ENCODE measurements at places on chromosomes 12 and 14. TPM values are rescaled to one million over a fixed set of nuclear protein-coding genes. Genes with fewer than 3 reads are reported as not detected.

DNA sequence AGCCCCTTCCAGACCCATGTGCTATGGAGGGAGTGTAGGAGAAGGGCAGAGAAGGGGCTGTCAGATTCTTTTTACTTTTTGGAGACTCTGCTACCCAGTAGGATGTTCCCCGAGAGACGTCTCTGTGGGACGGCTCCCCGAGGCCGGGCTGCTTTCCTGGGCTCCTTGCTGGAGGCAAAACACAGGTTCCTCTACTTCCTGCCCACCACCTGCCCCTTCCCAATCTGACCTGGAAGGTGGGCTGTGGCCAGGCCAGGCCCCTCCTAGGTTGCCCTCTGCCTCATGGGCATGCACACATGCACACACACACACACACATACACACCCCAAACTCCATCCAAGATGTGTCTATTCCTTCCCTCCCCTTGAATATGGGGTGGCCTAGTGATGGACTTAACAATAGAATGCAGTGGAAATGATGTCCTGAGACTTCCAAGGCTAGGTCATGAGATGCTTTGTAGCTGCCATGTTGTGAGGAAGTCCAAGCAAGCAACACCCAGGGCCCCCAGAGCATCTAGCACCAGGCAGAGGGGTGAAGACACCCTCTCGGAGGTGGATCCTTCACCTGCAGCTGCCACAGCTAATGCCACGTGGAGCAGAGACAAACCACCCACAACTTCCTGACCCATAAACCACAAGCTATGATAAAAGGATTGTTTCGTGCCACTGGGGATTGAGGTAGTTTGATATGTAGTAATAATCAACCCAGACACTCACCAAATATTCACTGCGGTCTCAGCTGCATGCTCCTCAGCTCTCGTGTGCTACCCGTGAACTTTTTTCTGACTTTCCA lies 1.6 kb upstream of the ASB2 start:
- DNase-seq = peak; percentile 60

GRCh38 chr14:95475540-95476240 lies 40.8 kb downstream of the SYNE3 start:
- no peak for DNase-seq

DNA sequence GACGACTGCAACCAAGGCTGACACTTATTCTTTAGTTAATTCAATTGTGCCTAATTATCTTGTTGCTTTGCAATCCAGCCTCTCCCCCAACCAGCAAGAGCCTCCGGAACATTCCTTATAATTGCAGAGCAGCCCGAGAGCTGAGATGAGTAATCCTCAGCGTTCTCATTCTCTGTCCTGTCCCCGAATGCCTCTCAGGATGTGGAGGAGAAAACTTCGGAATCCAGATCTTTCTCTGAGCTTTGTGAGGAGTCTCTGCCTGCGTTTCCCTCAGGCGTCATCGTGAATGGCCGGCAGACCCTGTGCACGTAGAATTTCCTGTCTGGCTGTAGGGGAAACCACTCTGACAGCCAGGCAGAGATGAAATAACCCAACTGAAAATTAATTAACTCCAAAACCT lies 160.5 kb upstream of the DIO3 start:
- no peak for DNase-seq

DNA sequence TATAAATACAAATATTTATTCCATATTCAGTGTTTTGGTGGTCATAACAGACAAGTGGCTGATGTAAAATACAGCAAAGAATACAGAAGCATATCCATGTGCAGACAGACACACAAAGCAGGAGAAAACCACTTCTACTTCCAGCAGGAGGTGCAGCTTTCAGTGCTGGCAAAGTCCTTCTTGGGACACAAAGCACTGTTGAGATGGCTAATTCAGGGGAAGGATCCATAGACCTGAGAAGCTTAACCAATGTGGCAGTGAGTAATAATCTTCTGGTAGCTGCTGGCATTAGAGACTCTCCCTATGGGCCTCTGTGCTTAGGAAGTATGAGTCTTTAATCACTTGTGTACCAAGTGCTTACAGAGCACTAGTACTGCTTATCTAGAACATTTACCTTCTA lies 26.8 kb downstream of the AMN1 start:
- peak; percentile 11 for DNase-seq

DNA sequence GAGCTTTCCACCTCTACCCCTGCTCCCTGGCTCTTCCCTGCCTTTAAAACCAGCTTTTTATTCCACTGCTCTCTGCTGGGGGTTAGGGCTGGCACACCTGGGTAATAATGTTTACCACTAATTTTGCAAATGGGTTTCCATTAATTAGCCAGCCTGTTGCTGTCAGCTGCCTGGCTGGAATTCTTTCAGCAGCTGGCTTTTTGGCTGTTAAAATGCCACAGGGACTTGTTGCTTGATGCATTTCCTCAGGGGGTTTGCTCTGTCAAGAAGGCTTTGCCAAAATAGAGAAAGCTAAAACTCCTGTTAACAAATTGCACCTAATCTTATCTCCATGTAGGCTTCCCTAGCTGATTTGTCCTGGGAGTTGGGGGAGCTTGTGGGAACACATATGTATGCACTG lies 51.8 kb upstream of the PSMC1 start:
- no peak for DNase-seq

DNA sequence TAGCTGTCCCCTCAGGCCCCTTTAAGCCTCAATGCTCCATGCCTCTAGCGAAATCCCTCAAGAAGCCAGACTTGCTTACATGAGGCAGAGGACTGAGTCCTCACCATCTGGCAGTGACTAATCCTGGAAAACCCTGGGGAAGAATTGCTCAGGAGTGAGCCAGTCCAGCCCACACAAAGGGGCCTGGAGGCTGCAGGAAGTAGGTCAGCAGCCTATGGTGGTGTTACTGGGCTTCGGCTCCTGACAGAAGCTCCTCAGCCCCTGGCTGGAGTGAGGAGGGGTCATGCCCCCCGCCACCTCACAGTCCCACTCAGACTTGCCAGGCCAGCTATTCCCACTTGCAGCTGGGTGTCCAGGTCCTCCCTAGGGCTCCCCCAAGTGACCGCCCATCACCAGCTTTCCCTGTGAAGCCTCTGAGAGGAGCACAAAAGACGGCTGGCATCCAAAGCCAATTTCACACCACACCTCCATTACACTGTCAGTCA lies 250.5 kb downstream of the DPF3 start:
- DNase-seq = peak; percentile 98

- peak; percentile 0 for DNase-seq
Observed at GRCh38 chr12:1879633-1880032, 38.8 kb downstream of the CACNA2D4 start.

- DNase-seq = peak; percentile 77
Observed at GRCh38 chr12:62866451-62867082, 68.4 kb downstream of the PPM1H start.

DNA sequence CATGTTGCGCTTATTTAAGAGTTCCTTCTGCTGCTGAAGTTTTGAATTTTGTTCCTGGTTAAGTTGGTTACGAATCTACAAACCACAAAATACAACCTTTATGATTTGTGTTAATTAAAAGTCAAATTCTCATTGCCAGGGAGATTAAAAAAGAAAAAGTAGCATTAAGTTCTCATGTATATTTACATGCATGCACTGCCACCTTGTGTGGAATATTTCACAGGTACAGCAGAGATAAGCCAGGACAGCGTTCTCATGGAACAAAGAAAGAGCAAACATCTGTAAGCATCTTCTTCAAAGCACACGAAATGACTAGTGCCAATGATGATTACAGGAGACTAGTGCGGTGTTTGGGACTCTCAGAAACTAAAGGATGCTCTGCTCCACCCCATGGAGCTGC lies 34.2 kb downstream of the ZFYVE21 start:
- no peak for DNase-seq

DNA sequence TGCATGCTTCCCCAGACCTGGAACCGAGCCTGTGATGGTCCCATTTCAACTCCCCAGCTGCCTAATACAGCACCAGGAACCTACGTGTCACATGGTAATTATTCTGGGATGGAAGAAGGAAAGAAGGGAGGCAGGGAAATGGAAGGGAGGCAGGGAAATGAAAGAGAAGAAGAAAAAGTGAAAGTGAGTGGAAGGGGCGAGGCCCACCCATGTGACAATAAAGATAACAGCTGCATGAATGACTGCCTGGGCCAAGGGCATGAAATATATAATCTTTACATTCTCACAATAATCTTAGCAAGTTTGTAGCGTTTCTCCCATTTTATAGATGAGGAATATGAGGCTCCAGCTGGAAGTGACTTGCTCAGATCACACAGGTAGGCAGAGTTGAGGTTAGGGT lies 245.0 kb upstream of the PWP1 start:
- no peak for DNase-seq

Gene MFAP5
- total RNA-seq = 3.9 TPM

Gene MYO1H
- not detected for total RNA-seq

Gene LMNTD1
- total RNA-seq = 0.57 TPM

Gene TMEM132D
- 6.4 TPM for total RNA-seq

Measured in Daoy (cell line).